Kidney (tissue), 22 donors: ENCODE measurements at places on chromosomes 12 and 14. TPM values are rescaled to one million over a fixed set of nuclear protein-coding genes. Genes with fewer than 3 reads are reported as not detected.

Gene OAS1
- polyA plus RNA-seq = 27.2 TPM

Gene HEATR5A
- 8.0 TPM for polyA plus RNA-seq

DNA sequence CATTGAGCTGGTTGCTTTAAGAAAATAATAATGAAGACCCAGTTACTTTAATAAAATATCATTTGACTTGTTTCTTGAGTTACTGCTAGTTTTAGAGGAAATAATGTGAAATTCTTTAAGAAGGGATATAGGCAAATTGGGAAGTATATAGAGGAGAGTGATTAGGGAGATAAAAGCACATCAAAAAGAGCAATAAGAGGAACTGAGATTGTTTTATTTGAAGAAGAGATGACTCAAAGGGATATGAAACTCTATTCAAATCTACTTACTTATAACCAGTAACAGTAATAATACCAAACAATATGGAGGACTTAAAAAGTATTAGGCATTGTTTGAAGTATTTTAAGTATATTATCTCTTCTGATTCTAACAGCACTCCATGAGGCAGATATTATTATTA is 37.1 kb downstream of the LRRK2 start:
- no peak for DNase-seq

- DNase-seq = no peak
These were observed 166.0 kb downstream of the FSCB start for GRCh38 chr14:44341116-44341515.

- DNase-seq = no peak
These were observed 19.2 kb downstream of the DCAF4 start for GRCh38 chr14:72945356-72946027.

- peak; percentile 62 for DNase-seq
These were observed 326.3 kb downstream of the BMP4 start for GRCh38 chr14:53630336-53630735.
